ENCODE measurements at places on chromosomes 16 and 17.

DNA sequence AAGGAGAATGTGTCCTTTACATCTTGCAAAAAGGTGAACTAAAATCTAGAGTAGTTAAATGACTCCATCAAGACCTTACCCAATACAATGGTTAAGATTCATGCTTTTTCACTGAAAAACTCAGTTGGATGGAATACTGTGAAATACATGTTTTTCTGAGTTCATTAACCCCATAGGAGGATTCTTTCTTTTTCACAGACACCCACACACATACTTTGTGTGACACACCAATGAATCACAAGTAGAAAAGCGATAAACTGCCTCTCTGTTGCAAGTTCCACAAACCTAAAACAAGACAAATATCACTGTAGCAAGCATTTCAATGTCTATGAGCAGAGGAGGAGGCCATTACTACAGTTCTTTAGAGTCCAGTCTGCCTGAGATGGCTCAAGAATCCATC lies 258.8 kb upstream of the CDH5 start:
- no peak for DNase-seq

DNA sequence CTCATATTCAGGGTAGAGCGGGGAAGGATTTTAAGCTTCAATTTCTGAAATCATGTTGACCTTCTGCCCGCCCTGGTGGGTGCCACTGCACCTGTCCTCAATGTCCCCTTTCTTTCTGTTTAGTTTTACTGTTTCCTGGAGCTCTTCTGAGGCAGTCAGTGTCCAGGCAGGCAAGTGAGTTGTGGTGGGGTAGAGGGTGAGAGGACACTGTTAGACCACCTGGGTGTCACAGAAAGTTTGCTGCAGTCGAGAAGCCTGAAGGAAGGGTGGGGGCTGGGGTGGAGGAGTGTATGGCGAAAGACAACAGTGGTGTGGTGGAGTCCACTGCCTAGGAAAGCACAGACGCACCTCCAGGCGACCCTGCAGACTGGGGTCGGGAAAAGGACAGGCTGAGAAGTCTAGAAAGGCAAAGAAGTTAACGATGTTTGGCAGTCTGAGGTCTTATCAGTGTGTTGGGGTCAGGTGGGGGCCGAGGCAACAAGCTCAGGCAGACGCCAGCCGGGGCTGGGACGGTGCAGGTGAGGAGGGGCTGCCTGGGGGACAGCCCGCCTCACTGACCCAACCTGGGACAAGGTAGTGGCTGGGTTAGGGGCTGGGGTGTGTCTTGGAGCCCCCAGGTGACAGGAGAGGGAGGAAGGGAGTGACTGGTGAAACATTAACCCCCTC lies 23.3 kb upstream of the HOXB13 start:
- no peak for DNase-seq

DNA sequence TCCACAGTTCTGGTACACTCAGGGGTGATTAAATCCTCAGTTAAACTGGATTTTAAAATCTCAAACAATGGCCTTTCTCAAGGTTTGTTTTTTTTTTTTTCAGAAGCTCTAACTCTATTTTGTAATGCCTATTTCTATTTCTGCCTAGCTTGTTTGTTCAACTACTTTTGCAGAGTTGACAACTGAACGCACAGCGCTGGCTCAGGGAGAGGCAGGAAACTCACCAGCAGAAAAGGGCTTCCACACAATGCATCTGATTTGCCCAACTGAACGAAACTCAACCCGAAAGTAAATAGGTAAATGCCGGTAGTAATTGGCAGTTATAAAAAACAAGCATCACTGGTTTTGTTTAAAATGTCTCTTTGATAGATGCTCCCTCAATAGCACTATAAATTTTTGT lies 52.7 kb upstream of the CNEP1R1 start:
- no peak for DNase-seq

DNA sequence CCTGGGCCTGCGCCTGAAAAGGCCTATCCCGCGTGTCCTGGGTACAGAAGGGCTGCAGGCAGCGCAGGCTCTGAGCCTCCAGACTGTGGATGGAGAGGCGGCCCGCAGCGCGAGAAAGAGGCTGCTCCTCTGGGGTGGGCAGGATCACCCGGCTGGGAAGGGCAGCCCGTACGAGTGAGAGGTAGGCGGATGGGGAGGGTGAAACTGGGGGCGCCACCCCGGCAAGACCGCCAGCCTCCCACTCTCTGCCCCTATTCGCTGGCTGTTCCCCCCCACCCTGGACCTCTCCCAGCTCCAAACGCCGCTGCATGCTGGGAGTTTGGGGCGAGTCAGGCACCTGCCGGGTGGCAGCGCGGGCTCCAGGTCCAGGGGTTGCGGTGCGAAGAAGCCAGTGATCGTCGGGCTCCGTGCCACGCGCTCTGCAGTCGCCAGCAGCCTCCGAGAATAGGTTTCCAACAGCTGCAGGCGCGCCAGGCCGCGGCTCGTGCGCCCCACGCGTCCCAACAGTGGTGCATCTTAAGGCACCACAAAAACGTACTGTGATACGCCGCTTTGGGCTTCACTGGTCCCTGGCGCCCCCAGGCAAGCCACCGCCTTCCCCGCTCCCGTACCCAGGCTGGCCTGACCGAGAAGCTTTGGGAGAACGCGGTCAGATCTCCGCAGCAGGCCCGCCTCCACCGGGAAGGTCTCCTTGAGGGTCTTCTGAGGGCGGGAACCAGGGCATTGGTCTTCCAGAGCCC lies 1.1 kb downstream of the NOXO1 start:
- DNase-seq = peak; percentile 56

- DNase-seq = peak; percentile 48
Measured at GRCh38 chr16:4846503-4846900, 586 bp downstream of the GLYR1 start.

GRCh38 chr17:19610311-19610710 lies 38.2 kb upstream of the ALDH3A2 start:
- DNase-seq = no peak

DNA sequence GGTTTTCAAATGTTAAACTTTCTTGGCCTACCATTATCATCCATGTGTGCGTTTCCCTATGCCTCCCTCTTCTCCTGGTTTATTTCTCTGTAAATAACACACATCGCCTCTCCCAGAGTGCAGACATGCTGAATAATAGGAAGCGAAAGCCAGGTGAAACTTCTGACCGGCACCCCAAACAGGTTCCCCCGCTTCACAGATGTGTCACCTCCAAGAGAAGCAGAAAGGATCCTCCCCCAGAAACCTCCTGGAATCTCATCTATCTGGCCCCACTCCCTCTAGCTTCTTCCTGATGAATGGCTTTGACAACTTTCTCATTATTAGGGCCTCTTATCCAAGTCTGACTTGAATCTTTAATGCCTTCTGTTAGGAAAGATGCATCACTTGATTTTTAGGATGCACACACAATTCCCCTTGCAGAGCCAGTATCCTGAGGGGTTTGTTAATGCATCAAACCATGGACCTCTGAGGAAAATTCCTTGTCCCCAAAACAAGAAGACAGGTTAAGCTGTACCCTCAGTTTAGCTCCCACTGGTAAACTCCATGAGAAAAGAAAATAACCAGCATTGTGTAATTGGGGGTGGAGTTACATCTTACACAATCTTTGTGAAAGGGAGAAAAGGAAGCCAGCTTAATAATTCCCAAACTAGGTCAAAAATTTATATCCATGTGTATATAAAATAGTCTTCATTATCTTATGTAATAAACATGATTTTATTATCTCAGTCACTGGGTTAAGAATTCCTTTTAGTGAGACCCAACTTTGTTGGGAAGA lies 20.1 kb upstream of the HYDIN start:
- DNase-seq = peak; percentile 39
